ENCODE measurements at places on chromosomes 7 and 10.
A peak's percentile ranks its signal among the peaks of the same experiment; 100 is the strongest.

GRCh38 chr7:34949361-34949760 is 87.9 kb downstream of the DPY19L1 start:
- H3K36me3 ChIP-seq, result no peaks in the 10 kb centered on the region
- H3K4me1 ChIP-seq, result no peaks in the 10 kb centered on the region
- no peak for DNase-seq
- H3K27ac ChIP-seq, result no peak overlapping the region

DNA sequence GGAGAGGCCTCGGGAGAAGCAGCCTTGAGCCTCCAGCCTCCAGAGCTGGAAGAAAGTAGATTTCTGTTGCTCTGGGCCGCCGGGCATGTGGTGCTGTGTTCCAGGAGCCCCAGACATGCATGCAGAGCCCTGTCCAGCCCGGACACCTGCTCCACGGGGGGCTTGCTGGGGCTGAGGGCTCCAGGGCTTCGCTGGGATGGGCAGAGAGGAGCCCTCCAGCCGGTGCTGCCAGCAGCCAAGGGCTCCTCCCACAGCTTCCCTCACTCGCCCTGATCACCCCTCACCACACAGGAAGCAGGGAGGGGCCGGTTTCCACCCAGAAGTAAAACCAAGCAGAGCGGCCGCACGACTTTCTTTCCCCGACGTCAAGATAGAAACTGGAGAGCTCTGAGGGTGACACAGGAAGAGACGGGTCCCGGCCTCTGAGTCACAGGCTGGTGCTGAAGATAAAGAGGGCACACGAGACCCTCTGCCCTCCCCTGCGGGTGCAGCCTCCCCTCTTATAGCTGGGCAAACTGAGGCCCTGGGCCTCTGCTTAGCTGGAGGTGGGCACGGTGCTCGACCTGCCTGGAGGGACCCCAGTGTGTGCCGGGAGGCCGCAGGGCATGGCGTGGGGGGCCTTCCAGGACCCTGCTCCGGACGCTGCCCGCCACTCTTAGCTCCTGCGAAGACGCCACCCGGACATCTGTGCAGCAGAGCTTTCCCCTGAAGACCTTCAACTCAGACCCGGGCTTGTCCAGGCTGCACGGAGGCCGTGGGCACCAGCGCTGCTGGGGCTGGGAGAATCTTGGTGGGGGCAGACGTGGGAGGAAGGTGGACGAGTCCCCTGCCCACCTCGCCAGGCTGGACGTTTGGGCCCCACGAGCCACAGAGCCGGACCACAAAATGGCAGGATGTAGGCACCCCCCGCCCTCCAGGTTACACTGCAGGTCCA is 31.1 kb downstream of the ADAP1 start:
- DNase-seq, result peak; percentile 90
- peak overlapping the region; percentile 94 for H3K27ac ChIP-seq
- H3K4me3 ChIP-seq, result peak overlapping the region; percentile 44
- no peaks in the 10 kb centered on the region for H3K27me3 ChIP-seq
- H3K4me1 ChIP-seq, result peaks cover 40% of the 10 kb centered on the region

GRCh38 chr7:150945853-150946420 is 32.2 kb downstream of the KCNH2 start:
- no peaks in the 10 kb centered on the region for H3K36me3 ChIP-seq
- no peak overlapping the region for H3K27ac ChIP-seq
- DNase-seq, result no peak
- peaks cover 9% of the 10 kb centered on the region for H3K4me1 ChIP-seq
- no peaks in the 10 kb centered on the region for H3K27me3 ChIP-seq

- no peak overlapping the region for H3K4me3 ChIP-seq
- H3K27me3 ChIP-seq, result no peaks in the 10 kb centered on the region
- no peaks in the 10 kb centered on the region for H3K4me1 ChIP-seq
- no peaks in the 10 kb centered on the region for H3K36me3 ChIP-seq
- no peak overlapping the region for H3K27ac ChIP-seq
- DNase-seq, result no peak
Observed at GRCh38 chr7:136677471-136678365, 190.7 kb upstream of the CHRM2 start.

GRCh38 chr10:27446091-27446918 is 57.8 kb upstream of the RAB18 start:
- H3K4me1 ChIP-seq, result peaks cover 5% of the 10 kb centered on the region
- H3K4me3 ChIP-seq, result no peak overlapping the region
- H3K27me3 ChIP-seq, result no peaks in the 10 kb centered on the region
- H3K36me3 ChIP-seq, result no peaks in the 10 kb centered on the region
- H3K27ac ChIP-seq, result no peak overlapping the region
- DNase-seq, result no peak

DNA sequence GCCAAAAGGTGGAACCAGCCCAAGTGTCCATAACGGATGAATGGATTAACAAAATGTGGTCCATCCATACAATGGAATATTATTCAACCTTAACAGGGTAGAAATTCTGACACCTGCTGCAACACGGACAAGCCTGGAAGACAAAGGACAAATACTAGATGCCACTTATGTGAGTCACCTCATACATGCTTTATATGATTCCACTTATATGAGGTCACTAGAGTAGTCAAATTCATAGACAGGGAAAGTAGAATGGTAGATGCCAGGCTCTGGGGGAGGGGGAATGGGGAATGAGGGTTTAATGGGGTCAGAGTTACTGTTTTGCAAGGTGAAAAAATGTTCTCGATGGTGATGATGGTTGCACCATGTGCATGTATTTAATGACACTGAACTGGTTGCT is 34.0 kb upstream of the CYTH3 start:
- no peaks in the 10 kb centered on the region for H3K27me3 ChIP-seq
- no peak overlapping the region for H3K4me3 ChIP-seq
- H3K27ac ChIP-seq, result no peak overlapping the region
- H3K4me1 ChIP-seq, result no peaks in the 10 kb centered on the region
- H3K36me3 ChIP-seq, result no peaks in the 10 kb centered on the region
- DNase-seq, result no peak

GRCh38 chr7:150401861-150402631 is 22.9 kb downstream of the ZNF775 start:
- DNase-seq, result no peak
- H3K27me3 ChIP-seq, result no peaks in the 10 kb centered on the region
- H3K27ac ChIP-seq, result no peak overlapping the region
- H3K4me1 ChIP-seq, result peaks cover 32% of the 10 kb centered on the region

GRCh38 chr10:86837663-86838062 is 81.2 kb downstream of the BMPR1A start:
- no peak overlapping the region for H3K27ac ChIP-seq
- H3K4me1 ChIP-seq, result no peaks in the 10 kb centered on the region
- H3K4me3 ChIP-seq, result no peak overlapping the region
- DNase-seq, result no peak
- no peaks in the 10 kb centered on the region for H3K36me3 ChIP-seq

GRCh38 chr10:116352125-116352524 is 27.9 kb downstream of the CCDC172 start:
- no peak for DNase-seq
- no peak overlapping the region for H3K4me3 ChIP-seq
- no peaks in the 10 kb centered on the region for H3K36me3 ChIP-seq
- no peaks in the 10 kb centered on the region for H3K27me3 ChIP-seq
- no peak overlapping the region for H3K27ac ChIP-seq

GRCh38 chr7:84083846-84084245 is 110.7 kb downstream of the SEMA3A start:
- H3K4me3 ChIP-seq, result no peak overlapping the region
- no peak overlapping the region for H3K27ac ChIP-seq
- DNase-seq, result no peak
- H3K27me3 ChIP-seq, result no peaks in the 10 kb centered on the region

DNA sequence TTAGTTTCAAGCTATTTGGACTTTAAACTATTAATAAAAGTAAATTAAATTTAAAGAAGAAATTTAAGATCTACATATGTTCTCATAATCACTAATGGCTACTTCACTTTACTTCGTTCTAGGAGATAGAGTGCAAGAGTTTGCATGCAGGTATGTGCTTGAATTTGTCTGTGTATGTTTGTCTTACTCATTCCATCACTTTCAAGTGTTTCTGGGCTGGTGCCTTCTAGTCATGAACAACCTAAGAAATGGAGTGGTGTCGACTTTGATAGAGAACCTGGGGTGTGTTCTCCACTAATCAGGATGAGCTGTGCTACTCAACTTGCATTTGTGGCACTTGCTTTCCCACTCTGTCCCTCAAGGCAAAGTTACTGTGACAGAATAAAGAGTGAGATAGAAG is 169.9 kb downstream of the KCND2 start:
- no peak overlapping the region for H3K4me3 ChIP-seq
- DNase-seq, result no peak
- no peaks in the 10 kb centered on the region for H3K4me1 ChIP-seq
- H3K27ac ChIP-seq, result no peak overlapping the region

DNA sequence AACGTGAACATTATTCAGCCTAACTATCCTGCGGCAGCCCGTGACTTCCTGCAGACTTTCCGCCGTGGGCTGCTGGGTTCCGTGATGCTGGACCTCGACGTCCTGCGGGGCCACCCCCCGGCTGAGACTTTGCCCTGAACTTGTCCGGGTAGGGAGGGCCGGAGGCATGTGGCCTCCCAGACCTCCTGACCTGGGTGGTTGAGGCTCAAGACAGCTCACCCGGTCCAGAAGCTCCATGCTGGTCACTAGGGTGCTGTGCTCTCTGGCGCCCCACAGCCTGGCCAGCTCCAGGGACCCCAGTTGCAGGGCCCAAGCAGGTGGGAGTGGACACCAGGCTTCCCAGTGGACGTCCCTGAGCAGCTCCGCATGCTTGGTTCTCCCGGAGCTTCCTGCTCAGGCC is 4.4 kb downstream of the SPRN start:
- peaks cover 26% of the 10 kb centered on the region for H3K27me3 ChIP-seq
- no peak overlapping the region for H3K27ac ChIP-seq
- peaks cover 19% of the 10 kb centered on the region for H3K36me3 ChIP-seq
- DNase-seq, result no peak

DNA sequence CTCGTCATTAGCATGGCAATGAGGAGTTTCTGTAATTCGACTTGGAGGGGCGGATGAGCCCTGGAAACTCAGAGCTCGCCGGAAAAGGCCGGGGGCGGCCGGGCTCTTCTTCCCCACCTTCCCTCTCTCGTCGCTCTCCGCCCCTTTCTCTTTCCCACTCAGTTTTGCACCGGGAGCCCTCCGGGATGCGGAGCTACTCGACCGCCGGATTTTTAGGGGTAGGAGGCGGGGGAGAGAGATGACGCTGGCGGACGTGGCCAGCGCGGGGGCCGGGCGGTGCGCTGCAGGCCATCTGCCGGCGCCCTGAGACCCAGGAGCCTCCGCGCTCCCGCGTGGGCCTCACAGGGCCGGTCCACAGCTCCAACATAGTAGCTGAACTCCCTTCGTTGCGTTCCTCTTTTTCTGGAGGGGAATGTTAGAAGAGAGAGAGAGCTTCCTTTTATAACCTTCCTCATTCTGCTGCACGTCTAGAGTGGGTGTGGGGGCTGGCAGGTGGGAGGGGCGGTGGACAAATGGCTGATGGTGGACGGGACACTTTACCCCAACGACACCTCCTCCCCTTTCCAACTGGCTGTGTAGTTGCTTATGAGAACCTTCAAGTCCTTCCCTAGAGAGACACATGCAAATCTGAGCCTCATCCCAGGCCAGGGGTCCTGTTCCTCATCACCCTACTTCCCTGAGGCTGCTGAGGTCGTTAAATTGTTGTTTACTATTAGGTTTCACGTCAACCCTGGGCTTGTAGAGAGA is 1.1 kb upstream of the HOXA1 start:
- no peak overlapping the region for H3K27ac ChIP-seq
- H3K4me1 ChIP-seq, result peaks cover 30% of the 10 kb centered on the region
- peak overlapping the region; percentile 65 for H3K4me3 ChIP-seq
- no peak for DNase-seq
- peaks cover 100% of the 10 kb centered on the region for H3K27me3 ChIP-seq

GRCh38 chr10:1425879-1426278 is 311.4 kb downstream of the ADARB2 start:
- H3K27ac ChIP-seq, result no peak overlapping the region
- no peak overlapping the region for H3K4me3 ChIP-seq
- no peaks in the 10 kb centered on the region for H3K36me3 ChIP-seq

GRCh38 chr7:73932364-73932763 is 71.4 kb downstream of the TMEM270 start:
- H3K27ac ChIP-seq, result no peak overlapping the region
- H3K36me3 ChIP-seq, result no peaks in the 10 kb centered on the region
- H3K4me3 ChIP-seq, result no peak overlapping the region
- no peak for DNase-seq
- H3K4me1 ChIP-seq, result no peaks in the 10 kb centered on the region

DNA sequence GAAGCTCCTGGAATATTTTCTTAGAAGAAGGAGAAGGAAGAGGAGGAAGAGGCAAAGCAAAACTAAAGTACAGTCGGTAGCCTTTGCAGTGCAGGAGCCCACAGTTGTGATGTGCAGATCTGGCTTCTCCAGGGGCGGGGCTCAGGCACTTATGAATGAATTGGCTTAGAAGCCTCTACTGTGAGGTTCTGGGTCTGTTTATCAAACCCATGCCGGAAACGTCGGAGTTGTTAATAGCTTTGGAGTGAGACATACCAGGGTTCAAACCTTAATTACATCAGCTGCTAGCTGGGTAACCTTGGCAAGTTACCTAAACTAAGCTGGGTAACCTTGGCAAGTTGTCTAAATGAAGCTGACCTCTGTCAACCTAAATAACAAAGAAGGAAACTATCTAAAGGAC is 89.3 kb upstream of the PITRM1 start:
- H3K4me3 ChIP-seq, result no peak overlapping the region
- DNase-seq, result no peak
- H3K4me1 ChIP-seq, result no peaks in the 10 kb centered on the region

- H3K27me3 ChIP-seq, result no peaks in the 10 kb centered on the region
- DNase-seq, result no peak
- no peaks in the 10 kb centered on the region for H3K4me1 ChIP-seq
- H3K4me3 ChIP-seq, result no peak overlapping the region
Observed at GRCh38 chr10:117596706-117597105, 54.2 kb downstream of the EMX2 start.
